CD4-positive, alpha-beta T cell treated with Interleukin-10 for 1 hour (primary cell): ENCODE measurements at places on chromosomes 6 and 20.

- no peak for DNase-seq
These were observed 279.6 kb upstream of the SULF2 start for GRCh38 chr20:48064929-48065328.

DNA sequence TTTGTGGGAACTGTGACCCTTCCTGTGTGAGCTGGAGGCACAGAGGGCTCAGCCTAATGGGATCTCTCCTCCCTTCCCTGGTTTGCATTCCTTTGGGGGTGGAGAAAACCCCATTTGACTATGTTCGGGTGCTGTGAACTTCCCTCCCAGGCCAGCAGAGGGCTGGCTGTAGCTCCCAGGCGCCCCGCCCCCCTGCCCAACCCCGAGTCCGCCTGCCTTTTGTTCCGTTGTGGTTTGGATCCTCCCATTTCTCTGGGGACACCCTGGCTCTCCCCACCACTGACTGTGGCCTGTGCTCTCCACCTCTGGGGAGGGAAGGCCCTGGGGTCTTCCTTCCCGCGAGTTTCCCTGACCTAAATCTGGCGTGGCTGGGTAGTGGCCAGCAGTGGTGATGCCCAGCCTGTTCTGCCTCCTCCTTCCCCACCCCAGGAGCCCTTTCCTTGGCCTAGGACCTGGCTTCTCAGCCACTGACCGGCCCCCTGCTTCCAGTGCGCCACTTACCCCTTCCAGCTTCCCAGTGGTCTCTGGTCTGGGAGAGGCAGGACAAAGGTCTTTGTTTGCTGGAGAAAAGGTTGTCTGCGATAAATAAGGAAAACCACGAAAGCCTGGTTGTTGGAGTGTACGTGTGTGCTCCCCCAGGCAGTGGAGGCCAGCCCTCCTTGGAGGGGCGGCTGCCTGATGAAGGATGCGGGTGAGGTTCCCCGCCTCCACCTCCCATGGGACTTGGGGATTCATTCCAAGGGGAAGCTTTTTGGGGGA, 4.9 kb downstream of the VEGFA start:
- peak; percentile 64 for DNase-seq

DNA sequence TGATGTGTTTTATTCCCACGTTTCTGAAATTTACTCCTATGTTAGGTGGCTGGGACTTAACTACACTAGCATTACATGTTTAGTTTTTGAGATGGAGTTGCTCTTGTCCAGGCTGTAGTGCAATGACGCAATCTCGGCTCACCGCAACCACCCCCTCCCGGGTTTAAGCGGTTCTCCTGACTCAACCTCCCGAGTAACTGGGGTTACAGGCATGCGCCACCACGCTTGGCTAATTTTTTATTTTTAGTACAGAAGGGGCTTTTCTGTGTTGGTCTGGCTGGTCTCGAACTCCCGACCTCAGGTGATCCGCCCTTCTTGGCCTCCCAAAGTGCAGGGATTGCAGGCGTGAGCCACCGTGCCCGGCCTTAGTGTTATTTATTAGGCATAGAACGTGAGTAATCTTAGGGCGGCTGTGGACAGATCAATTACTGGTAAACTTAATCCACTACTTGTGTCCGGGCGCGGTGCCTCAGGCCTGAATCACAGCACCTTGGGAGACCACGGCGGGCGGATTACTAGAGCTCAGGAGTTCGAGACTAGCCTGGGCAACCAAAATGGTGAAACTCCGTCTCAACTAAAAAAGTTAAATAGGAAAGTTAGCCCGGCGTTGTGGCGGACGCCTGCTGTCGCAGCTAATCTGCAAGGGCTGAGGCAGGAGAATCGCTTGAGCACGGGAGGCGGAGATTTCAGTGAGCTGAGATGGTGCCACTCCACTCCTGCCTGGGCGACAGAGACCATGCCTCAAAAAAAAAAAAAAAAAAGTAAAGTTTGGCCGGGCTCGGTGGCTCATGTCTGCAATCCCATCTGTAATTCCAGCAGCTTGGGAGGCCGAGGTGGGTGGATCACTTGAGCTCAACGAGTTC, 123.7 kb upstream of the BTN3A2 start:
- peak; percentile 68 for DNase-seq

DNA sequence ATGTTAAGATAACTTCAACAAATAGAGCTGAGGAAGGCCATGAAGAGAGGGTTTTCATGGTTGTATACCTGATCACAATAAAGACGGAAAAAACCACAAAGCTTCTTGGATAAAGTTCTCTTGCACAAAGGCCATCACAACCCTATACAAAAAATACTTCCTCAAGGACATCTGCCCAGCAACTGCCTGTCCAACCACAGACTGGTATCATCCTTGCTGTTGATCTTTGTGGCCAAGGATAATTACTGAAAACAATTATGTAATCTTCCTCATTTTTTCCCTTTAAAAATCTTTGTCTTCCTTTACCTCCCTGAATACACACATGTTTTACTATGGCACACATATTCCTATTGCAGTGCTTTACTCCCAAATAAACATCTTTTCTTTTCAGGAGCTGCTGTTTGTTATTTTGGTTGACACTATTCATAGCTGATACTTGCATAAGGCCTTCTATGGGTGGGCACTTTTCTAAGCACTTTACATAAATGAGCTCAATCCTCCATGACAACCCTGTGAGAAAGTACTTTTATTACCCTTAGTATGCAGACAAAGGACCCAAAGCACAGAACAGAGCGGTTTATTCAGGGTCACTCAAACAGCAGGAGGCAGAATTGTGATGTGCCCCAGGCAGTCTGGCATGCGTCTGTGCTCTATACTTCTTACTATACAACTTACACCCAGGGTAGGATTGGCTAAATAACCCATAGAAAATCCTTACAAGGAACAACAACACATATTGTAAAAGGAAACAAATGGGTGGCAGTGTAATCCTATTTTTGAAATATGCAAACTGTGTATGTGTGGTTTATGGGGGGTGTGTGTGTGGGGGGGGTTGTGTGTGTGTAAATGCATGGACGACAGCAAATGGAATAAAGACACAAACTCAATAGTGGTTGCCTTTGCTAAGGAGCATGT, 35.1 kb downstream of the SNRNP48 start:
- DNase-seq = no peak

DNA sequence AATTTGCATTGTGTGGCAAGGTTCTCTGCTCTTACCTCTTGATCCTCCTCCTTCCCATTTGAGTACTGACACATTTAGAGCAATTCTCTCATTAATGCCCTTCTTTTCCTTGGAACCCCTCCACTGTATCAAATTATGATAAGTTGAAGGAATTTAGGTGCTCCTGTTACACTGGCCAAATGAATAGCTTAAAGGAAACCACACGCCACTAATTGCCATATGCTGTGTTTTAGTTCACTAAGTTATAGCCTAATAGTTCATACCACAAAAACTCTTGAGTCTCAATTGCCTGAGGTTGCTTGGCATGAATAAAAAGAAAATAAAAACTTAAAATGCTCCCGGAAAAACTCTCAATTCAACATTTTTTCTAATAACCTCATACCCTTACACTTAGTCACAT, 1239.3 kb downstream of the EPHA7 start:
- DNase-seq = no peak

GRCh38 chr6:79307321-79308036, 73.0 kb upstream of the HMGN3 start:
- DNase-seq = no peak

- DNase-seq = no peak
These were observed 181.8 kb downstream of the TBXT start for GRCh38 chr6:165985806-165986299.

- DNase-seq = no peak
These were observed 112.2 kb downstream of the SYNDIG1 start for GRCh38 chr20:24581443-24582170.

GRCh38 chr6:76587271-76587670, 514.8 kb upstream of the IMPG1 start:
- no peak for DNase-seq

GRCh38 chr6:170575250-170575649, 9.2 kb downstream of the PDCD2 start:
- no peak for DNase-seq

DNA sequence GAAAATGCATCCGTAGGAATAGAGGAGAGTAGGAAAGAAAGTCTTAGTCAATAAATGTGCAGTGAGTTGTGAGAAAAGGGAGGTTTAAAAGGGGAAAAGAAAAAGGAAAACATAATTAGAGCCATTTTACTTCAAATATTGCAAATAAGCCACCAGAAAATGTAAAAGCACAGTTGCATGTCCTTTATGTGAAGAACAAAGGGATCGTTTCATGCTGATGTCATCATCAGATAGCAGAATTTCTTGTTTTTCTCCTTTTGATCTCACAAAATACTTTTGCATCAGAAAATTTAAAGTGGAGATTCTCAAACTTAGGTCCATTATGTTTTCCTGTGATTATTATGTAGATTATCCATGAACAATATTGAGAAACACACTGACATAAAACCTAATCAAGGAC, 166.7 kb downstream of the HAO1 start:
- DNase-seq = no peak

GRCh38 chr6:138811866-138812265, 16.0 kb downstream of the ECT2L start:
- no peak for DNase-seq

DNA sequence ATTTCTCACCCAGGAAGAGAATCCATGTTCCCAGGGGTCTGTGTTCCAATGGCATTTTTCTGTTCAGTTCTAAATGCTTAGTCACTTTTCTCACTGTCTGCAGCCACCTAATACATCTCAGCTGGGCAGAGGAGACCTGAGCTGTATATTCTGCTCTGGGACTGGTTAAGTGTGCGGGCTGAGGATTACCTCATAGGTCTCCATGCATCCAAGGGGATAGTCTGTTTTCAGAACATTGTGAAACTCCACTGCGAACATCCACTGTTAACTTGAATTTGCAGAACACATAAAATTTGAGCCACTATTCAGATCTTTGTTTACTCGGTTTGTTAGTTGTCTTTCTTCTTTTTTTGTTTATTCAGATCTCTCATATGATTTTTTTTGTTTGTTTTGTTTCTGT, 947.1 kb downstream of the TFAP2A start:
- no peak for DNase-seq

DNA sequence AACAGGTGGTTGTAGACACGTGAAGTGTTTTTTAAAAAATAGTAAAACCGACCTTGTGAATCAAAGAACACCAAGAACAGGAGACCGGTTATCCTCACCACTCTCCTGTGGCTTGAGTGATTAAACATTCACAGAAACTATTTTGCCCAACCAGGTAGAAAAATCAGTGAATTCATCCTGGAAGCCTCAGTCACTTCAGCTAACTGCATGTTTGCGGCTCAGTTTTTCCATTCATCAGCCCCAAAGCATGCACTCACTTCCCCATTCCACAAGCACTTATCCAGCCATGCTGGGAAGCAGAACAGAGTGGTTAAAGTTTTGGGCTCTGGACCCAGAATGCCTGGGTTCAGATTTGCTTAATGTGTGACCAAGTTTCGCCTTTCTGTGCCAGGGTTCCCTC, 2.4 kb downstream of the LRRN4 start:
- no peak for DNase-seq

DNA sequence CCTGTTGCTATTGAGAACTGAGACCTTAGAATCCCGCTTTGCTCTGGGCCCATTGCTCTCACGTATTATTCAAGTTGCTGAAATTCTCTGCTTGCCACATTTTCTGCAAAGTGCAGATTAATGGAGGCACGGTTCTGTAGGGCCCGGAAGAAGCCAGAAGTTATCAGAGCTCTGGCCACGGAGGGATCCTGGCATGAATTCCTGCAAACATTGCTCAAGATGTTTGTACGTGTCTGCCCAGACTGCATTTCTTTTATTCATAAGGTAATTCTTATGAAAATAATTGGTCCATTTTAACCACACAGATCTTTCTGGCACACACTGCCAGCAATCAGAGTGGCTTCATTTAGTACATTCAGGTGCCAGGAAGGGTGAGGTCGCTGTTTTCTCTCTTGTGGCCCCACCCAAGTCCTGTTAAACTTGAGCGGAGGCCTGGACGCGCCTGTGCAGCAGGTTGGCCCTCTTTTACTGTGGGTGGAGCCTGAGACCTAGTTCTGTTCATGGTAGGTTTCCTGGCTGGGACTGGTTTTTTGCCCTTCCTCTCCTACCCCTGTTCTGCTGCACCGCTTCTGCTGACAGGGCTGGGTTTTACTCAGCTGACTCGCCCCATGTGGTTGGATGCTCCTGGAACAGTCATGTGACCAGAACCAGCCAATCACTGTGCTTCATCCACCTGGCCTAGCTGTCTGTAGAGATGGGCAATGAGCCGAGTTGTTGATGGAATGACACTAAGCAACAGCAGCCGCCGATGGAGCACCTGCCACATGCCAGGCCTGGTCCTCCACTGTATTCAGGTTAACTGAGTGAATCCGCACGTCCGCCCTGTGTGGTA, 230.2 kb downstream of the CDH4 start:
- DNase-seq = no peak

DNA sequence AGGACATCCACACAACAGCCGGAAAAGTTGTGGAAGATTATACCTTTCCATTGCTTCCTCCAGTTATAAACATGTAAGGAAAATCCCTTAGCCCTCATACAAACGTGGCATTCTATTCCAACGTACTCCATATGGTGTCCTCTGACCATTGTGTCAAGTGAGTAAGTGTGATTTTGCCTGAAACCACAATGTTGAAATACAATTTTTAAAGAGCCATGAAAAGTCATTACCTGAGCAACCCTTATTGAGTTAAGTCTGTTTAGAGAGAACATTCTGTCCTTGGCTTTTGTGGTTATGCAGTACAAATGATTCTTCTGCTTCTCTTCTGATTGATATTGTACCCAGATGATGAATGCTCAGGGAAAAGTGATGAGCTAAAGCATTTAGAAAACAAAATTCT, 530.1 kb downstream of the HAO1 start:
- no peak for DNase-seq

- no peak for DNase-seq
These were observed 216.3 kb upstream of the ECI2 start for GRCh38 chr6:4351520-4352321.

DNA sequence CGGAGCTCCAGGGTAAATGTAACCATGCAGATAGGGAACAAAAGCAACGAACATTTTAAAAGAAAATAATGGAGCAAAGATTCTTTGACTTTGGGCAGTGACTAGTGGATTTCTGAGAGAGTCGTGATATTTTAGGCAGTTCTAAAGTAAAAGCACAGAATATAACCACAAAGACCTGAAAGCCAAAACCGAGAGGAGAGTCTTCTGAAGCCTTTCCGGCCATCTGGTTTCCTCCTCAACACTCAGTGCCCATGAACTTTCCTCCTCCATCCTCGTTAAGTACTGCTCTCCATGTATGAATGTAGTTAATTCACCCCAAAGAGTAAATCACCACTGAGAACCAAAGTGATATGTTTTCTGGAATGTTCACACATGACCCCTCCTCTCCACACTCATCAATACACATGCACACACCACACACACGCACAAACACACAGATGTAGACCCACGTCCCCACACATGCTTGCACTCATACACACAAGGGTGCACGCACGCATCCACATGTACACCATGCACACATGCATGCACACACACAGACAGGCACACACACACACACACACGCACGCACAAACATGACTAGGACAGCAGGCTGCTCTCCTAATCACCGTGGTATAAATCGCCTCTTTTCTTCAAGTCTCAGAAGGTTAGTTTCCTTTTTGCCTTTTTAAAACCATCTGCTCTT, 109.5 kb downstream of the MYLK4 start:
- no peak for DNase-seq

DNA sequence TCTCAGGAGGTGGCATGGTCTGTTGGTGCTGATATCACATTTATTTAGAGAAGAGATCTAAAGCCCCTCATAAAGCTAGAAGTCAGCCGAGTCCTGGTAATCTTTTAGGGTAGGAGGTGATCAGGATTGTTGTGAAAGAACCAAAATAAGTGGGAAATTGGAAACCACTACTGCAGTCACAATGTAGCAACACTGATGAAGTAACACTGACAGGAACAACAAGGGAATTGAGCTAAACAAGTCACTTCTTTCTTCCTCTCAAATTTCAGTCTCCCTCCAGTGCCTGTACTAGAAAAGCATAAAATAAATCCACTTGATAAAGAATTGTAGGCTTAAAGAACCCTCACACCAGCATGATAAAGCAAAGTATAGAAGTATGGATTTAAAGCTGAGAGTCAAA, 1509.0 kb downstream of the GRIK2 start:
- no peak for DNase-seq
